Calu3 (cell line): ENCODE measurements at places on chromosomes 2 and 18.

DNA sequence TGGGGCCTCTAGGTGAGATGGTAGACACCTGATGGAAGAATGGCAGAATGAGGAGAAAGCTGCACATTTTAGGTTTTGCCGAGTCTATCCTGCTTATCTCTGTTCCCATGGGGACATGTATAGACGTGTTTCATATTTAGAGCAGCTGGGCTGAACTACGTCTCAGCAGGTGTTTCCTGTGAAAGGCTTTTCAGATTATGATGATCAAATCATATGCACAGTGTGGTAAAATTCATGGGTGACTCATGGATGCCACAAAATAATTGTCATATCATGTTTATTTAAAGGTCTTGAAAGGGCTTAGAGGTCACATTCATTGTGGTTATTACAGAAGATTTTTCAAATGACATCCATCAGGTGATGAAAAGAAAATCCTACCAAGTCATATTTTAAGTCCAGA is 90.5 kb downstream of the ICOS start:
- DNase-seq = no peak

DNA sequence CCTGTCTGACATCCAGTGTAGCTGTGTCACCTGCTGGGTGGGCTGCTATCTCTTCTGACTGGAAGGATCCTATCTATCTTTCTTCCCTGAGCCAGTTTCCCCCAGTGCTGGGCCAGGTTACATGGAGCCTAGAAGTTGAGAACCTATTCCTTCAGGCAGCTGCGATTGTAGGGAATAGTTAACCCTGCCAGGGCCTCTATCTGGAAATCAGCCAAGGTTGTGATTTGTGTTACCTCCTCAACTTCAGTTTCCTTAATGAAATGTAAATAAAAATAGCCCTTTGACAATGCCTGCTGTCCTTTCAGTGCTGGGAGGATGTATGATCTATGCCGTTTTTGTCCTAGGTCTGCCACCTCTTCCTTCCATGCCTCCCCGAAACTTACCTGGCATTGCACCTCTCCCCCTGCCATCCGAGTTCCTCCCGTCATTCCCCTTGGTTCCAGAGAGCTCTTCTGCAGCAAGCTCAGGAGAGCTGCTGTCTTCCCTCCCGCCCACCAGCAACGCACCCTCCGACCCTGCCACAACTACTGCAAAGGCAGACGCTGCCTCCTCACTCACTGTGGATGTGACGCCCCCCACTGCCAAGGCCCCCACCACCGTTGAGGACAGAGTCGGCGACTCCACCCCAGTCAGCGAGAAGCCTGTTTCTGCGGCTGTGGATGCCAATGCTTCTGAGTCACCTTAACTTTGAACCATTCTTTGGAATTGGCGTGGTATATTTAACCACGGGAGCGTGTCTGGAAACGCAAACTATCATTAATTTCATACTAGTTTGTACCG is 36.6 kb downstream of the GORASP2 start:
- DNase-seq = no peak

DNA sequence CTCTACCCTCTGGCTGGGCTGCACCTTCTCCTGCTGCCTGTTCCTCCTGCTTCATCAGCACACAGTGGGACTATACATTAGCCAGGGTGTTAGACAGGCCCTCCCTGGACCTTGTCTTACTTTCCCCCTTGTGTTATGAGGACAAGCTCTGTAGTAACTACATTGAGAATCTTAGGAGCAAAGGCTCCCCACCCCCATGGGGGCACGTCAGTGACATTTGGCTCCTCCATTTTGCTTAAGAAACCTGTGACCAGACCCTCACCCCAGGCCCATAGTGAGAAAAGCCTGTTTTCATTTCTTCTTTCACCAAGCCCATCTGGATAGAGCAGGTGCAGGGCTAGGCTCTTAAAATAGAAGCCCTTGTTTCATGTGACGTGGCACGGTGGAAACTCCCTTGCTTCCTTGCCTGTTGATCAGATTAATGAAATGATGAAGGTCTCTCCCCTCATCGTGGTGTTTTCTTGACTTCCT is 146.7 kb downstream of the RPIA start:
- DNase-seq = no peak

GRCh38 chr2:232341061-232341738 is 37.4 kb upstream of the ALPP start:
- DNase-seq = no peak

GRCh38 chr18:57273194-57273593 is 79.2 kb upstream of the ST8SIA3 start:
- DNase-seq = peak; percentile 44

GRCh38 chr18:48404716-48405507 is 4.3 kb downstream of the ZBTB7C start:
- no peak for DNase-seq

GRCh38 chr2:62938126-62938525 is 112.5 kb upstream of the OTX1 start:
- no peak for DNase-seq

DNA sequence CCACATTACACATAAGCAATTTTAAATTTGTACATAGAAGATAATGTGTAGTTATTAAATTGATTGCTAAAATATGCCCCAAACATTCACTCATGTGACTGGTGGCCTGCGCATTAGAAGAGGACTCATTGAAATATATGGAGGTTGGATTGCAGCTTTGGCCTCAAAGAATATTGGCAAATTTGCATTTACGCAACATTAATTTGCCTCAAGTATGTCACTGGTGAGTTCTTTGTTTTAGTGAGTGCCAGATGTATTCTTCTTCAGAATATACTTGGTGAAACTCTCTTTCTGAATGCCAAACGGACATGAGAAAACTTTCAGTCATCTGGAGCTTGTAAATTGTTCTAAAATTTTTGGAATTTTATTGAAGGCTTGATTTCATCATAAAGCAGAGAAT is 5.9 kb upstream of the EFEMP1 start:
- DNase-seq = no peak

DNA sequence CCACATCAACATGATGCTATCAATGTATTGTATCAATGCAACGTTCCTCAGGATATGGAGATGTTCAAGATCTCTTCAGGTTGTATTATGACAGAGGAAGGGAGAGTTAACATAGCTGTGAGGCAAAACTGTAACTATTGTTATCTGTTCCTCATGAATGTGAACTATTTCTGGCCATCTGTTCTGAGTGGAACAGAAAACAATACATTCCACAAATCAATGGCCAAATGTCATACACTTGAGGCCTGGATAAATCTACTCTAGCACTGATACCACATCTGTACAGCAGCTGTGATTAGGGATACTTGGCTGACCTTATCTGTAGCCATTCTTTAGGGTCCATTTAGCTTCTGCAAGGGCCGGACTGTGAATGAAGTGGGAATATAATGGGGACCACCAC is 447.9 kb downstream of the IRS1 start:
- DNase-seq = no peak

GRCh38 chr2:36578343-36579296 is 19.3 kb downstream of the FEZ2 start:
- DNase-seq = peak; percentile 8

- DNase-seq = no peak
Measured at GRCh38 chr2:183009249-183009899, 28.9 kb downstream of the NCKAP1 start.

- DNase-seq = peak; percentile 54
Measured at GRCh38 chr2:153519257-153519875, 40.8 kb upstream of the RPRM start.

DNA sequence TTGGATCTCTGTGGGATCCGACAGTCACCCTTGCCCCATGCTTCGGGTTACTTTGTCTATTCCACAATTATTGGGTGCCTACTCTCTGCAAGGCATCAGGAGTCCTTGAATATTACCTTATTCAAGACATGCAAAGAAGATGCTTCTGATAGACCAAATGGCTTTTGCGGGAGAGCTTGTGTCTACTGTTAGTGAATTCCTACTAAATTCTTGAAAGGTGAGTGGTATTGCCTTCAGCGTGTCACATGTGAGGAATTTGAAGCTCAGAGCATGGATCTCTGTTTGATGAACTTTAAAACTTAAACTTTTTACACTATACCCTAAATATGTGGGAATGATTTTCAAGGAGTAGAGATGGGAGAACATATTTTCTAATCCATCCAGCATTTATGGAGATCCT is 184.4 kb downstream of the LTBP1 start:
- no peak for DNase-seq

- DNase-seq = no peak
Measured at GRCh38 chr2:85702172-85702571, 8.0 kb downstream of the GNLY start.

- DNase-seq = peak; percentile 84
Measured at GRCh38 chr2:9205963-9206948, at the start of gene ASAP2. TSS of gene ASAP2 (plus strand) at chr2:9206812. CDS start at chr2:9207105, 293 bp downstream.

DNA sequence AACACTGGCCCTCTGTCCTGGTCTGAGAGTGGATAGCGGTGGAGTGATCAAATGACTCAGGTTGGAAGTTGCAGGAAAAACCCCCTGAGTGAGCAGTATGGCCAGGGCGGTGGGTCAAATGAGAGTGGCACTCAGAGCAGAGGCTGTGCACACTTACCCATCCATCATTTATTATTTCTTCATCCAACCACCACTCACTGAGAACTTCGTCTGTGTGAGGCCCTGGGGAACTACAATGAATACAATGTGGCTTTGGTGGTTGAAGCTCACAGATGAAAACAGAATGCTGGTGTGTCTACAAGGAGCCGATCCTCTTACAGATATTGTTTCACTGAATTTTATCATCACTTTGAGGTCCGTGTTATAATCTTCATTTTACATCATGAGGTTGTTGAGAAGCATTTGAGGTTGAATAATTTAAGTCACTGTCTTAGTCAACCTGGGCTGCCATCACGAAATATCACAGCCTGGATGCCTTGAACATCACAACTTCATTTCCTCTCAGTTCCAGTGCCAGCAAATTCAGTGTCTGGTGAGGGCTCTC is 73.4 kb upstream of the ID2 start:
- DNase-seq = no peak

DNA sequence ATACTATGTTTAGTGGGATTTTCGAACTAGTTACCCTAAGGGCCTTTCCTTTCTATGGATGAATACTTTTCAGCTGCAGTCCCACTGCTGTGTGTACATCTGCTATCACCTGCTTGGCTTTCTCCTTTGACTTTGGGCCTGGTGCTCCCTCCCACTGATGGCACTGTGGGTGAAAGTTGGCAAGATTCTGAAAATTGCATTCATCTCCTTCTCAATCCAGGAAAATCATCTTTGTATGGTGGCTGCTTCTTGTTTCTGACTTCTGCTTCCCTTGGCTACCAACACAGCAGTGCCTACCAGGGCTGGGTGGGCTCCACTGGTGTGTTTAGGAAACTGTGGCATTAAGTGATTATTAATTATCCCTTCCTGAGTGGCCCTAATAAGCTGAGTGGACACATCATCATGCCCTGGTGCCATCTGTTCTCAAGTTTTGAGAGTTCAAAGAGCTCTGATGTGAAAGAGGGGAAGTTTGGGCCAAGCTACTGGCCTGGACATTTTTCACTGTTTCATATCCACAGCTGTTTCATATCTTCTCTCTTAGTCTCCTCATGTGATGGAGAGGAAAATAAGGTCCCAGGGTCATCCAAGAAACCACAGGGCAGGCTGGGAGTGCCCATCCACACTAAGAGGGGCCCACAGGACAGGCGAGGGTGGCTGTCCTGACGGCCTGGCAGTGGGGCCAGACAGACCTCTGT is 16.7 kb downstream of the HK2 start:
- DNase-seq = no peak

- DNase-seq = no peak
Measured at GRCh38 chr2:177908182-177908581, 164.4 kb downstream of the PDE11A start.

DNA sequence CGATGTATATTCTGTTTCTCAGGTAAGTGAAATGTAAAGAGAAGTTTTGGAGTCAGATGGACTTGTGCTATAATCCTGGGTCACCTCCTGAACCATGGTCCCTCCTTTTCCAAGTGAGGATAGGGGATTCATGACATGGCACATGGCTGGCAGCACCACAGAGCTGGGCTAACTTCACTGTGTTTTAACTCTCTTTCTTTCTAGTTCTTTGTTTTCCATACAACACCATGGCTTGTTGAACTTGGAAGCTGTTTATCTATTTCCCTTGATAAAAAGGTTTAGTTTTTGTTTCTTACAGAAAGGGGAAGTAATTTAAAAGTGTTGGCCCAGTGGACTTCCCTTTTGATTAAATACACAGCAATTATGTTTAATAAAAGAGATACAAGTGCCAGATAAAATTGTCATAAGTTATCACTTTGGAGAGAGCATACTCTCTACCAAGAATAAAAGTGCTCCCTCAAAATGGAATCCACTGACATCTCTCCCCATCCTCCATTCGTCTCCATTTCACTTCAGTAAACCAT is 90.4 kb downstream of the PLCL1 start:
- DNase-seq = no peak

GRCh38 chr18:36636237-36636817 is 192.5 kb downstream of the TPGS2 start:
- no peak for DNase-seq

- DNase-seq = no peak
Measured at GRCh38 chr2:86439879-86440630, 1.1 kb upstream of the KDM3A start.

DNA sequence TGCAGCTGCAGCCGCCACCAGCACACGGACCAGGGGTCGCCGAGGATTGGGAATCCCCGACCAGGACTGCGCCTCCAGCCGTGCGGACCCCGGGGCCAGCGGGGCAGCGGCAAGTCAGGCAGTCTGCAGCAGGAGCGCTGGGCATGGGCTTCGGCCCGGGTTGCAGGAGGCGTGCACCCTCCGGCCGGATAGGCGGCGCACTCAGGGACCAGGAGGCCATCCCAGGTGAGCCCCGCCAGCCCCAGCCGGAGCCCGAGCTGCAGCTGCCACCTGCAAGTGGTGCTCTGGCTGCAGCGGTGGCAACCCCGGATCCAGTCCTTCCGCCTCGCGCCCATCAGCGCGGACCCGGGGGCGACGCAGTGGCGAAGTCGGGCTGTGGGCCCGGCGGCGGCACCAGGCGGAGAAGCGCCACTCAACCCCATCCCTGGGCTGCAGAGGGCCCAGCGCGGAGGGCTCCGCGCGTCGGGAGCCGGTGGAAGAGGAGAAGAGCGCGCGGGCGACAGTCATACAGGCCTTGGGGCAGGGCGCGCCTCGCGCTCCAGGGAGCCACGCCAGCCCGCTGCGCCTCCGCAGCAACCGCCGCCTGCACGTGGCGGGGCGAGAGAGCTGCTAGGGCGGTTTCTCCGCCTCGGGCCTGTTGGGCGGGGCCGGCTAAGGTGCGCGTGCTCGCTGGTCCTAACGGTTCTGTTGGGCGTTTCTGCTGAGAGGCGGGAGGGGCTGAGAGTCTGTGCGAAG is 73.8 kb downstream of the RPIA start:
- DNase-seq = peak; percentile 10

DNA sequence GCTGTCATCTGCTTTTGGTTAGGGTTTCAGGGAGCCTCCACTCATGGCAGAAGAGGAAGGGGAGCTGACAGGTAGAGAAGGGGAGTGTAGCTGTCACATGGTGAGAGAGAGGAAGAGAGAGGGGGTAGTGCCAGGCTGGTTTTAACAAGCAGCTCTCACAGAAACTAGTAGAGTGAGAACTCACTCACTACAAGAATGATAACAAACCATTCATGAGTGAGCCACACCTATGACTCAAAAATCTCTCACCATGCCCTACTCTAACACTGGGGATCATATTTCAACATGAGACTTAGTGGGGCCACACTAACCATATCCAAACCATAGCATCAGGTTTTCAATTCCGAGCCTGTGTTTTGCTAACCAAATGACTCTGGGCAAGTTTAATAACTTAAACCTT is 274.9 kb upstream of the VWC2L start:
- DNase-seq = peak; percentile 8

- no peak for DNase-seq
Measured at GRCh38 chr2:123771928-123772632, 253.0 kb upstream of the CNTNAP5 start.
